ENCODE measurements at places on chromosomes 13 and 19.

- no peak for DNase-seq
These were observed 286.1 kb downstream of the SPRY2 start for GRCh38 chr13:80054806-80055205.

GRCh38 chr13:87671031-87671752 lies at the start of gene SLITRK5:
Gene SLITRK5 (plus strand): TSS chr13:87671371. CDS start chr13:87675389, 4,018 bp downstream.
- DNase-seq: peak; percentile 66

GRCh38 chr19:4538601-4538954 lies 1.3 kb downstream of the LRG1 start:
- DNase-seq: no peak

GRCh38 chr13:40480915-40481516 lies 185.4 kb downstream of the FOXO1 start:
- DNase-seq: no peak

GRCh38 chr13:79662882-79663281 lies 181.9 kb downstream of the NDFIP2 start:
- DNase-seq: no peak

DNA sequence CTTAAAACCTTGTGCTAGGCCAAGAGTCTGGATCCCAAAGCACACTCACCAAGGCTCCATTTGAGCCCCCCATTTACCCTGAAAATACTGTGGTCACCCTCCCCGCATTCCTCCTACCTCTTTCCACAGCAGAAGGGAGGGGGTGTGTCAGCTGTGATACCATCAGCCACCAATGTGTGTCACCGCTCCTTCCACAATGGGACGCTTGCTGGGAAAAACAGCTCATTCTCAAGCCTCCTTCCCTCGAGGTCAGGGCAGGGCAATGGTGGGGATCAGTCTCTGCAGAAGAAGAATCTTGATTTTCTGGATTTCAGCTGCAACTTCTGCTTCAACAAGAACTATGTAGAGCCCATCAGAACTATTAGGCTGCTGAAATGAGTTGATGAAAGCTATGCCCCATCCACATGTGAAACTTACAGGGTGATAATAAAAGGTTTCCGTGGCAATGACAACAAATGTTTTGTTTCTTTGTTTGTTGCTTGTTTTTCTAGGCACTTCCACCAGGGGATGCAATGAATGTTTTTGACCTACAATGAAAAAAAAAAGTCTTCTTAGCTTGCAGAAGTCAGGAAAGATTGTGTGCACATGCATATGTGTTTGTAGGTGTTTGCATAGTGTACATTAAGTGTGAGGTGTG lies 26.4 kb upstream of the ZNF507 start:
- no peak for DNase-seq

DNA sequence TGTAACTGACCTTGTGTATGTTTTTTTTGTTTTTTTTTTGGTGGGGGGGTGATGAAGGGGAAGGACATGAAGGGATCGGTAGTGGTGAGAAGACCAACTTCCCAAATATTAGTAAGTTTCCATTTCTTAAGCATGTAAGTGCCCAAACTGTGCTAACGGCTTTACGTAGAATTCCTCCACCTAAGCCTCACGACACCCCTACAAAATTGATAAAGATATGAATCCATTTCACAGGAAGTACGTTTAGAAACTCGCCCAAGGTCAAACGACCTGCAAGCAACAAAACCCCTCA lies 649 bp downstream of the UQCRFS1 start:
- no peak for DNase-seq

DNA sequence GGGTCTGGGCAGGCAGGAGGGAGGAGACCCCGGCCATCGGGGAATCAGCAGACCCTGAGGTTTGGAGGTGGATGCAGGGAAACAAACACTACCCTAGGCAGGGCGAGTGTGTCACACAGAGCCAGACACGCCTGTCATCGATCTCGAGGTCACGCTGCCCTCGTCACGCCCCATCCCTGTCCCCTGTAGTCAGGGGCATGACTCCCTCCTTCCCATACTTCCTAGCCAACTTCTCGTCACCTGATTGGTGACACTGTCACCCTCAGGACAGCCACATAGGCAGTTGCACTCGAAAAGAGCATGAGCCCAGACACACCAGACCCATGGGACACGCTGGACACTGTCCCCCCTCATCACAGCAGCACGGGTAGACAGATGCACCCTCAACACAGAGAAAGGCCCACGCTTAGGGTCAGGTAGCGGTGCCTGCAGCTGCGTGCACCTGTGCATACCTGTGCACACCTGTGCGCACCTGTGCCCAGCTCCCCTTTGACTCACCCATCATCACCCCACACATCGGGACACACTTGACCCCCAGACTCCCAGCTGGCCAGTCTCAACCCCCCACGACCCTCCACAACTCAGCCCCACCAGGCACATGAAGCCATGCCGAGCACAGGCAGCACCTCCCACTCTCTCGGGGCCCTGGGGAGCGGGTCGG lies 11.9 kb downstream of the CILP2 start:
- DNase-seq: no peak

GRCh38 chr13:86906127-86906874 lies 764.9 kb upstream of the SLITRK5 start:
- DNase-seq: no peak

DNA sequence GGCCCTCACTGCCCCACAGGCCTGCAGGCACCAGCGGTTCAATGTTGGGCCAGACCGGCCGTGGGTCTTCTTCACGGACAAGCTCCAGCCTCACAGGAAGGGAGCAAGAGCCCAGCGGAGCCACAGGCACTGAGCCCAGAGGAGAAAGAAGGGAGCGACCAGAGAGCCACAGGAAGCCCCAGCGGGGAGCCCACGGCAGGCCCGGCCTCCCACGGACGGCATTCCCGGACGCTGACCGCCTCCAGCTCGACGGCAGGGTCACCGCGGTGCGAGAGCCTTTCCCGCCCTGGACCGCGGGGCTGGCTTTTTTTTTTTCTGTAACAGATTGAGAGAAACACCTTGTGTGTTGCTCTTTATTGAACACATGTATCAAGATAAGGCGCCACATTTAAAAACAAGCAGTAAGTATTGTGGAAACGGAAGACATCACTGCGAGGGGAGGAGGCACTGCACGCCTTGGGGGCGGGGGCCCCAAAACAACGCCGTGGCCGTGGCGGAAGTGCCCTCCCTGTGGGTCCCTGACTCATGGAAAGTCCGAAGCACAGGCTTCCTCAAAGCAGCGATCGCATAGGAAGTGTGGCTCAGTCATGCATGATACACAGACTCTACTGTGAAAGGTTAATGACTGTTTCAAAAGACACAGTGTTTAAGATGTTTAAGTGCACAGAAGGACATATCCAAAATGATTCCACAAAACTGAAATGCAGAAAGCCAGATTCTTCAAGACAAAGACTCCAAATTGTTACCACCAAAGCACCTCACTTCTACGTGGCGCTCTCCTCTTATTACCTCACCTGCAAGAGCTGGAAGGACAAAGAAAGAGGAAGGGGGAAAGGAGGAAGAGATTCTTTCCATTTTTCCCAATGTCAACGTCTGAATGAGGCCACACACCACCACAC lies 3.5 kb downstream of the RASA3 start:
- peak; percentile 93 for DNase-seq

DNA sequence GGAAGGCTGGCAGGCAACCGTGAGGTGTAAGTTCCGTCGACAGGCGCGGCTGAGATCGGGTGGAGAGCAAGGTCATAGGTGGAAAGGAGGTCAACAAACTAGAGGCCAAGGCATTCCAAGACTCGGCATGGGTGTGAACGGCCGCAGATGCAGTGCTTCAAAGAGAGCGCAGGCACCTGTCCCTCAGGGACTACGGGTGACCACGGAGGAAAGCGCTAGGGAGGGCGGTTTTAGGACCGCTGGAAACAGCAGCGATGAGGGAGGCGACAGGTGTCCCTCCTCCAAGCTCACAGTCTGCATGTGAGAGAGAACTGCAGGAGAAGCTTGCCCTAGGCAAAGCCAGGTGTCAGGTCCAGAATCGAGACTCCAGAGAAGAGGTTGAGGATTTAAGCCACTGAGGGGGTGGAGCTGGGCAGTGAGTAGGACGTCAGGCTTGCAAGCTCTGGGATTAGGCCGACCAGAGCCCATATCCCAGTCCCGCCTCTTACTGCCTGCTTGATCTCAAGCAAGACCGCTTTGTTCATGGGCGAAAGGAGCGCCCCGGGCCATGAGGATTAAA lies 1.6 kb upstream of the MLNR start:
- DNase-seq: no peak

DNA sequence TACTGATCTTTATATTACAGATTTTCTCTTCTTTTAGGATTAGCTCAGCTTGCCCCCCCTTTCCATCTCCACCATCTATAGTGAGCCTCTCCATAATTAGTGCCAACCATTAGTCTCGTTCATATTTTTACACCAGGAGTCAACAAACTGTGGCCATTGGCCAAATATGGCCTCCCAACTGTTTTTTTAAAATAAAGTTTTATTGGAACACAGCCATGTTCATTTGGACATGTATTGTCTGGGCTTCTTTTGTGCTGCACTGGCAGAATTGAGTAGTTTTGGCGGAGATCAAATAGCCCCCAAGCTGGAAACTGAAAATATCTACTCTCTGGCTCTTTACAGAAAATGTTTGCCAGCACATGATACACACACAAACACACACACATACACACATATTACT lies 18.4 kb downstream of the ZNF175 start:
- no peak for DNase-seq

DNA sequence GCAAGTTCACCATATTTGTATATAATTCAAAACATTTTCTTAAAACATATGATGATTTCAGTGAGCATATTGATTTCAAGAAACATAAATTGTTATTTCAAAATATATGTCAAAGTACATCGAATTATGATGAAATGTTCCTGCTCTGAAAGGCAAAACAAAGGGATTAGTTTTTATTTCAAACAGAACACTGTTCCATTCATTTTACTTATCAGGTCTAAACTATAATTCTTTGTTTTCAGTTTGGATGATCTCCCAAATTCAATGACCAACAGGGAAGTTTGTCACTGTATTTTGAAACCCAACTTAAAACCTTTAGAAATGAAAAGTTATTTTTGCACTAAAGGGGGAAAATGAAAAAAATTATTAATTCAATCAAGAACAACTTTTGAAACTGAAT lies 610.2 kb downstream of the SLITRK1 start:
- DNase-seq: no peak

DNA sequence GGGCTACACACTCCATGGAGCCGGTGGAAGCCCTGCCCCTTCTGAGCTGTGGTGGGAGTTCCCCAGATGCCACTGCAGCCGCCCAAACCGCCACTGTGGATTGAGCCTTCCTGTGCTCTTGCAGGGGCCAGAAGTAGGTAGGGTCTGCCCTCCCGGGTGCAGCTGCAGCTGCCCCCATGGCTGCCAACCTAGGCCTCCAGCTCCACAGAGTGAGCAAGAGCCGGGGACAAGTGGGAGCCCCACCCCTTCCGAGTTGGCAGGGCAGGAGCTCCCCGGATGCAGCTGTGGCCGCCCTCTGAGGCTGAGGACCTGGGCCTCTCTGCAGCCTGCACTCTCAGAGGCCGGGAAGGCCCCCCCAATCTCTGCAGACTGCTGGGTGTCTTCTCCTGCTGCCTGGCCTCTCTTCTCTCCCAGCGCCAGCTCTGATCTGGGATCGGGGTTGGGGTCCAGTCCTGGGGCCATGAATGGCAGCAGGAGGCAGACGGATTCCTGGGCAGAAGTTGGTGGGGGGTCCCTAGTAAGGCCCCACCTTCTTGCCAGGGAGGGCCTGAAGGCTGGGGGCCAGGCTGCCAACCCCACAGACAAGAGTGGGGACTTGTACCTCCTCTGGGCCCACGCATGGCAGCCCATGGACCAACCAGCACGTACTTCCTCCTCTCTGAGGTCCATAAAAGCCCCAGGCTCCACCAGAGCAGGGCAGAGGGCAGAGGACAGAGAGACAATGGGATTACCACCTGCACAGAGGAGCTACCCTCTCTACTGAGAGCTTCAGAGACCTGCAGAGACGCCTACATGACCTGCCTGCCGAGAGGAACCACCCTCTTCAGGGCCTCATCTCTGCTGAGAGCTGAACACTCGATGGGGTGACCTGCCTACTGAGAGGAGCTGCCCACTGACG lies 28.9 kb downstream of the AP2S1 start:
- peak; percentile 56 for DNase-seq

DNA sequence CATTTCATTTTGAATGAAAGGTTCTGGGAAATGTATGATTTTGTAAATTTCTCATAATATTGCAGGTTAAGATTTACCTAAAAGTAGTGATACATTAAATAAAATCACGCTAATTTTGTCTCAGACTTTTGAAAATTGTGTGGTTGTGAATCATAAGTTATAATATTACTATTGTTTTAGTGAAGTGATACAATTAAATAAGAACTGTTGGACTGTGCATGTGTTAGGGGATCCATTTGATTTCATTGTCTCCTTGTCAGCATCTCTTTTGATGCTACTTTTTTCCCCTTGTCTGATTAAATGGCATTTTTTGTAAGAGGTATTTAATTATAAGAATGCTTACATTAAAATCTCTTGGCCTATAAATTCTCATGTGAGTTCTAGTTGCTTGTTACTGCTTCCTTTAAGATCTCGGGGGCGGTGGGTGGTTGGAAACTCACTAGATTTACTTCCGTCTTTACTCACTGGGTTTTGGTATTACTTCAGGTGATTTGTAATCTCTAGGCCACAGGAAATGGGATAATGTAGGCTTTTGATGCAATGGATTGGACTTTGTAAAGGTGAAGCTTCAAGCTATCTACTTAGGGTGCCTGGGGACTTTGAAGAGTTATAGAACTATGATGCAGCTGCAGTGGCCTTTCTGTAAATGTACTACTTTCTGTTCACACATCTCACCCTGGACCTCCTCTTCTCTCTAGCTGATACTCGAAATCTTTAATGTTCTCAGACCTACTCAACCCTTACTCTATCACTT lies 66.5 kb downstream of the PAN3 start:
- peak; percentile 64 for DNase-seq

DNA sequence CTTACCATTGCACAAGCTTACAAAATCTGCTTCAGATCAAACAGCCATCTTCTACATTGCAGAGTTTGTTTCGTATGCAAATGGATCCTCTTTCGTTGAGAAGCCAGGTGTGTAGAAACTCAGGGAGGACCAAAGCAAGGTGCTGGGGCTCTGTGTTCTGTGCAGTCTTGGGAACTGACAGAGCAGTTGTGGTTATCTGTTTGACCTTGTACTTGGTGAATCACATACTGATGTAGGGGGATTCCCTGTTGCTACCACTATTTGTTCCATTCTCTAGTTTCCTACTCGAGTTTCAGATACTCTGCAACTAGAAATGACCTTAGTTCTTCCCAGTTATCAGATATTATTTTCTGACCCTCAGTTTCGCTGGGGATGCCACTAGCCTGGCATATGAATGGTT lies 95.2 kb upstream of the CLDN10 start:
- DNase-seq: peak; percentile 8

DNA sequence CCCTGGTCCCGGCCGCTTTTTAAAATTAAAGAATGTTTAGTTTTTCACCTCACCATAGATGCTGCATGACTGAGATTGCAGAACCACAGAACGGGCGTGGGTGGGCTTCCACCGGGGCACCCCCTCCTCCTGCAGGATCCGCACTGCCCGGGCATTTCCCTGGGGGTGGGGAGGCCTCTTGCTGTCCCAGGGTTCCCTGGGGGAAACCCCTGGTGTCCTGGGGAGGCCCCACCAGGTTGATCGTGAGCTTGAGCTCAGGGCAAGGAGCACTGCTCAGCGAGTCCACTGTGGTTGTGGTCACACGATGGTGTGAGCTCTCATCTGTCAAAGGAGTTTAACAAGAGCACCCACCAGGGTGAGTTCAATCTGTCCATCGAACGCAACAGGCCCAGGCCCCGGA lies 11.4 kb upstream of the TCF3 start:
- peak; percentile 24 for DNase-seq

Data from stimulated activated CD4-positive, alpha-beta T cell treated with anti-CD3 and anti-CD28 coated beads, Interleukin-1b, Interleukin-23, amount 100 ng/mL, for 48 hours (primary cell).